ENCODE measurements at places on chromosomes 16 and 17.

- no peak for DNase-seq
Measured at GRCh38 chr16:10566613-10567012, 13.8 kb downstream of the EMP2 start.

DNA sequence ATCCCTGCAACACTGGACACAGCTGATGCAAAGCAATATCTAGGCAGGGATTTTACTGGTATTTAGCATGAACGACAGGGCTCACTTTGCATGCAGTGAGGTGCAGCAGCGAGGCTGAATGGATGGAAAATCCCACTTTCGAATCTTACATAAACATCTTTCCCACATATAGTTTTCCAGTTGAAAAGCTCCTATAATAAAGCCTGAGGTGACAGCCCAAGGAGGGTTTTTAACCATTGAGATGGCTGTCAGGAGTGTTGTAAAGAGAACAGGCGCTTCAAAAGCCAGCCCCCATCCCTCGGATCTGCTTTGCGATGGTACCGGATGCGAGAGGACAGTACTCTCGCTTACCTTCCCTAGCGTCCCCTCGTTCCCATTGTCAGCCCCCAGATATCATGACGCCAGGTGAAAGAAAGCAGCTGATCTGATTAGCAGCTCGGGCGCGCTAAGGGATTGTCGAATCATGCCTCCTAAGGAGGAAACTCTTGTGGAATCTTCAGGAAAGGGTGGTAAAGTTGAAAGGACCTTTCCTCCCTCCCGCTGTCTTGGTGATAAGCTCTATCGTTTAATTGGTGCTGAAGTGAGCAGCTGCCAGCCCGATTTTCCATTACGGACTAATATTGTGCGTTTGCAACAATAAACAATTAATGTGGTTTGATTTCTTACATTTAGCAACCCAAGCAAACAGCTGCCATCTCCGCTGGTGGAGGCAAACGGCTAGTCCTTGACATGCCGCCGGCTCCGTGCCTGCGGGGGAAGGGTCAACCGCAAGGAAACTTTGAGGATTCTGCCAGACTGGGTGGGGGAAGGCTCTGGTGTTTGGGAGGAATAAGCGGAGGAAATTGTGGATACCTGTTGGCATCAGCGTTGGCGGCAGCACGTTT, 1.8 kb downstream of the CDH8 start:
- no peak for DNase-seq

GRCh38 chr17:67151717-67152116, 93.3 kb downstream of the HELZ start:
- DNase-seq: no peak

- DNase-seq: no peak
Measured at GRCh38 chr17:10628756-10629155, 28.4 kb downstream of the MYH3 start.

DNA sequence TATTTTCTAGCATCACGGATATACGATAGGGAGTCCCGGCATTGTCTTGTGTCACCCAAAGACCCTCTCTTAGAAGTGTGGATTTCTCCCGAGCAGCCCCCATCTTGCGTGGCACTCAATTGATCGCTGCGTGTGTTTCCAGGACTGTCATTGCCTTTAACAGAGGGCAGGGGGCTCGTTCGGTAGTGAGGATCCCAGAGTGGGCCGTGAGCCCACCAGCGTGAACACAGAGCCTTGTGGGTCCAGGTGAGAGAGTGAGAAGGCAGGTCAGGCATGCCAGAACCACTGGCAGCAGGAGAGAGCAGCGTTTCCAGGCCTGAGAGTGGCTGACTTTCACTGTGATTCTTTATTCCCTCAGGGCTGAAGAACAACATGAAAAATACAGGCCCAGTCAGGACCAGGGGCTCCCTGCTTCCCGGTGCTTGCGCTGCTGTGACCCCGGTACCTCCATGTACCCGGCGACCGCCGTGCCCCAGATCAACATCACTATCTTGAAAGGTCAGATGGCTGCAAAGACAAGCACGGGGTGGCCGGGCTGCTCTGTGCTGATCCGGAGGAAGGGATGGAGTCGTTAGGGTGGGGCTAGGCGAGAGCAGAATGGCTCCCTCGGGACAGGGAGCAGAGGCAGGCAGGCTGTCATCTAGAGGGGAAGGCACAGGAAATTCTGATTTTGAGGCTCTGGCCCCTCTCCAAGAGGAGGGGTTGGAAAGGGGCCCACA, 22.4 kb downstream of the C1QTNF1 start:
- no peak for DNase-seq

DNA sequence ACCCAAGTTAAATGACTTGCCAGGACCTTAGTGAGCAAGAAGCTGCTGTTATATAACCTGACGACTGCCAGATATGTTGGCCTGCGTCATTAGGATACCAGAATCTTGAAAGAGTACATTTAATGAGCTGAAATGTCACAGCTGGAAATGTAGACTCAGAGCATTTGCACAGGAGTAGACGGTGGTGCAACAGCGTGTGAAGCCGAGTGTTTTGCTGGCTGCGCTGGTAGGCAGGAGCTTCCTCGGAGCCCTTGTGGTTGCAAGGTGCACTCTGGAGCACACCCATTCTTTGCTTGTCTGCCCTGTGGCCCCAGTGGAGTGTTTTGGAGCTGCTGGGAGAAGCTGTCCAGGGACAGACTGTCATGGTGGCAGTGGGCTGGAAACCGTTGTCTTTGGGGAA, 79.3 kb downstream of the BANP start:
- no peak for DNase-seq

GRCh38 chr17:10802496-10803284, 1.2 kb downstream of the TMEM238L start:
- no peak for DNase-seq

DNA sequence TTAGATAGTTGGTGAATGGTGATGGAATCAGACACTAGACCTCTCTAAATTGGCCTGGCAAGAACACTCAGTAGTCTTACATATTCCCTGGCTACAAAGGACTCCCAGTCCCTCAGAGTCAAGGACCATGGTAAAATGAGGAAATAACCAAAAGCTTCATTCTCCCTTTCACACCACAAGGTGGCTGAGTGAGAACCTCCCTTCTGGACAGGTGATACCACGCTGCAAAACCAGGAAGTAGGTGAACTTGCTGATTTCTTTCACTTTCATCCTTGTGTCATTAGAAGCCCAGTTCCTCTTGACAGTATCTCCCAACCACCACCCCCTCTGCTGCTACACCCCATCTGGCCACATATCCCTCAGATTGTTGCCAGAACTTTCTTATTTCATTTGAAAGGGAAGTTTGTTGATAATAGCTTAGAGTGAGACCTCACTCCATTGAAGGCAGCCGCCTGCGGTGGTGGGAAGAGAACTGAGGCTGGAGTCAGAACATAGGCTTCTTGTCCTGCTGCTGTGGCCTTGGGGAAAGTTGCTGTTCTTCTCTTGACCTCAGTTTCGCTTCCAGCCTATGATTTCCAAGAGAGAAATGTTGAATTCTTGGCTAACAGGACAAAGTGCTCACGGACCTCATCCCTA, 290.6 kb upstream of the CCL2 start:
- DNase-seq: no peak

- DNase-seq: no peak
Measured at GRCh38 chr17:61567045-61567802, 23.8 kb downstream of the NACA2 start.

DNA sequence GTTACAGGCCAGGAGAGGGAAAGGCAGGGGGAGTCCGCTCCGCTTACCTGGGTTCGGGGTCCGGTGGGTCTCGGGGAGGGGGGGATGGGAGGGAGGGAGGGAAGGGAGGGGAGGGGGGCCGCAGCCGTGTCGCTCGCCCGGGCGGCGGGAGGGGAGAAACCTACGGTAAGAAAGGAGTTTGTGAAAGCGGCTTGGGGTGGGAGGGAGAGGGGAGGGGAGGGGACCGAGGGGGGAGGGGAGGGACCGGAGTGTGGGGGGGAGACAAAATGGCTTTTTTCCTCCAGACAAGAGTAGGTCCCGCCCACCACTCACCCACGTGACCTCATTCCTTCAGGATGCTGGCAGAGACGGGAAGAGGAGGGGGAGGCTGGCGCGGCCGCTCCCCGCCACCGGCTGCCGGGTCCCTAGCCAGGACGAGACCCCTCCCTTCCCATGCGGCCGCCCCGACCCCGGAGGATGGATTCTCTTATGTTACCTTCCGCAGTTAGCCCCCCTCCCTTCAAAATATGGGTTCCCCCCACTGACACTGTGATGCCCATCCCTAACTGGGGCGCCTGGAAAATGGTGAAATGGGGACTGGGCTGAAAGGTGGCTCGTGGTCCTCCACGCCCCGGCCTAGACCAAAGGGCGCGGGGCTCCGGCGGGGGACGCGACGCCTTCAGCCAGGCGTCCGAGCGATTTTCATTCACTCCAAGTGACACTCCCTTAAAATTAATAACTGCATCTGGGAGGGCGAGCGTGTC, at the start of gene PCGF2:
Gene PCGF2 (minus strand): TSS at position 188 of the 743 bp plus-strand sequence. CDS start 7,934 bp downstream, outside the sequence.
- DNase-seq: no peak

GRCh38 chr17:8073627-8074484, 13.7 kb downstream of the ALOX12B start:
- no peak for DNase-seq

GRCh38 chr16:82024316-82024715, 10.7 kb upstream of the HSD17B2 start:
- DNase-seq: no peak

DNA sequence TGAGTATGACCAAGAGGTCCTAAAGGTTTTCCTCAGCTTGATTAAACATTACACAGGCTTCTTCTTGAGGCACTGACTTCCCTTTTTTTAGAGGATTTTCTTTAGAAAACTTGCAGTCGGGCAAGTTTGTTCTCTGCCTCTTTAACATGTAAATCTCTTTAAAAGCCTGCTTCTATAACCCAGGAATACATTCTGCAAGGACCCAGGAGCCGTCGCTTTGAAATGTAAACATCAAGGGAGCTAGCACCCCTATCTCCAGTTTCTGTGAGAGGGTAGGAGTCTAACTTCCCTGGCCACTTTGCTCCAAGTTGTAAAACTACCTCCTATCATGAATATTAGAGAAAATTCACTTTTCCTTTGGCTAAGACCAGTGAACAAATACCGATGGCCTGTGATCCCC, 201.5 kb upstream of the CPHXL start:
- DNase-seq: no peak

DNA sequence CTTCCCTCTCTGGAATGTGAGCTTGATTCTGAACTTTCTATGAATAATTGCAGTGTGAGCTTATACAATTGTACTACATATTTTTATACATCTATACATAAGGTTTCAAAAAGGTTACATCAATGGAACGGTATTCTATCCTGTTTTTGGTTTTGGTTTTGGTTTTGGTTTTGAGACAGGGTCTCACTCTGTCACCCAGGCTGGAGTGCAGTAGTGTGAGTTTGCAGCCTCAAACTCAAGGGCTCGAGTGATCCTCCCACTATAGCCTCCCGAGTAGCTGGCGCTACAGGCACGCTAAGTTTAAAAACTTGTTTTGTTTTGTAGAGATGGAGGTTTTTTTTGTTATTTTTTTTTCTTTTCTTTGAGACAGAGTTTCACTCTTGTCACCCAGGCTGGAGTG, 1.1 kb downstream of the CTRB1 start:
- no peak for DNase-seq

GRCh38 chr16:2015117-2015946, 4.3 kb upstream of the NPW start:
- no peak for DNase-seq

- DNase-seq: no peak
Measured at GRCh38 chr17:30379303-30379902, 676 bp downstream of the CPD start.

DNA sequence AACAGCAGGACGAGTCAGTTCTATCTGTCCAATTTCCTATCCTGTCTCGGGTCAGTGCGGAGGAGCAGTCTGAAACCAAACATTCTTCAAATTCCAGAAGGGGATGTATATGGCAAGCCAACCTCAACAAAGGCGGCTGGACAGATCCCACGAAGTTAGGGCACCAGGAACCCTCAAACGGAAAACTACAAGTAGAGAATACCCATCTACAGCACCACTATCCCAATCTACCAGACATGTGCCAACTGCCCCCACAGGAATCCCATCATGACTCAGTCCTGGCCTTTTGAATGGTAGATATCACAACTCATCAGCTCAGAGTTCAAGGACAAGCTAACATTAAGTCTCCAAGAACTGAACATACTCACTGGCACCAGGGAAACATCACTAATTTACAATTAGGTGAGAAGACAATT, 2.3 kb downstream of the NAT9 start:
- no peak for DNase-seq

- no peak for DNase-seq
Measured at GRCh38 chr17:15106540-15106939, 158.6 kb downstream of the PMP22 start.

DNA sequence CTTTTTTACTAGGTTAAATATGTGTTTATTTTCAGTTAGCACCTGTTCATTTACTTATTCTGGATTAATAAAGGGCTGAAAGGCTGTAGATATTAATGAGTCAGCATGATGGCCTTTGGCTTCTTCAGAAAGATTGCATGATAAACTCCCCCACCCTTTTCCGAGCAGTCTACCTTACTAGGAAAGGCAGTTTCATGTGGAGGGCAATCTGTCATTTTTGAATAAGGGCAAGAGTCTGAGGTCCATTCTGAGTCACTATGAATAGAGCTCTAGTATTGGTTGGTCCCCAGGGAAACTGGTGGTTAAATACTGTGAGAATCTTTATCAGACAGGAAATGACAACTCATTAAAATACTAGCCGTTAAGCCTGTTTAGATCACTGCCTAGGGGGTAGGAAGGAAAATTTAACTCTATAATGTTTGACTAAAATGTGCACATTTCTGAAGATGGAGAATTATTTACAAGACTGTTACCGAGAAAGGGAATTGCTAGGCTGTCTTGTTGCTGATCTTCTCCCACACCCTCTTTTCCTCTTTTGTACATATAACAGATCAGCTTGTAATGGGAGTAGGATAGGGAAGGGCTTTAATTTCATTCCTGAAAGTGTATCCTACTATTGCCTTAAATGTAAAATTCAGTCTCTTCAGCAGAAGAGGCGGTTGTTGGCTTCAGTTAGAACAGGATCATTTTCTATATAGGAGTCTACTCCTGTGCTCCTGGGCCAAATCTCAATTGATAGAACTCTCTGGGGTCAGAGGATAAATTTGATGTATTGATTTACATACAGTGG, 63.3 kb downstream of the TUBD1 start:
- no peak for DNase-seq

Data from GOT3 (cell line).